ENCODE measurements at places on chromosomes 1 and 21. TPM values are rescaled to one million over a fixed set of nuclear protein-coding genes. Genes with fewer than 3 reads are reported as not detected.
A peak's percentile ranks its signal among the peaks of the same experiment; 100 is the strongest.

AADACL4 gene
- total RNA-seq = not detected

DNA sequence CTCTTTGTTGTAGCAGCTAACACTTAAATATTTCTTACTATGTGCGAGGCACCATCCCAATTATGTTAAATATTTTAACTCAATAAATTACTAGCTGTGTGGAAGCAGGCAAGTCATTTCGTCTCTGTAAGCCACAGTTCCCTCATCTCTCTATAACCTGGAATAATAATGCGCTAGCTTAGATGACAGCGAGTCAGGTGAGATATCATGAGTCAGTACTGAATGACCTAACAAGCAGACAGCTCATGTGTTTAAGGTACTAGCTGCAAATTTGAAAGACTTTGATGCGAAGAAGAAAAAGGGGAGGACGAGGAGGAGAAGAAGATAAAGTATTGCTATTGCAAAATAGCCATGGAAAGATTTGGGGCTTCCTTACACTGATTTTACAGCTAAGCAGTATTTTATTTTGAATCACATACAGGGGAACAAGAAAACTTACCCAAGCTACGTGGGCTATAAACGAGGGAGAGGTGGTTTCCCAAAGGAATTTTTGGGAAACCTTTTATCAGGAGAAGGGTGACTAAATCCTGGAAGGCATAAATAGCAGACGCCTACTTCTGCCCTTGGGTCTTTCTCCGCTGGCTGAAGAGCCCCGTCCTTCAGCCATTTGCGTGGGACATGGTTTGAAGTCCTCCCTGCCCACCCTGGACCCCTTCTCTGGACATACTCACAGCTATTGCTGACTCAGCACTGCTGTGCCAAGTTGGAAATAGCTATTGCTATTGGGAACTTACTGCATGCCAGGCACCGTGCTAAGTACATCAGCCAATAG, 8.9 kb downstream of the CITED4 start:
- no peak for DNase-seq
- no peak overlapping the region for H3K4me3 ChIP-seq
- H3K36me3 ChIP-seq = no peaks in the 10 kb centered on the region
- H3K27ac ChIP-seq = no peak overlapping the region
- no peaks in the 10 kb centered on the region for H3K27me3 ChIP-seq

DNA sequence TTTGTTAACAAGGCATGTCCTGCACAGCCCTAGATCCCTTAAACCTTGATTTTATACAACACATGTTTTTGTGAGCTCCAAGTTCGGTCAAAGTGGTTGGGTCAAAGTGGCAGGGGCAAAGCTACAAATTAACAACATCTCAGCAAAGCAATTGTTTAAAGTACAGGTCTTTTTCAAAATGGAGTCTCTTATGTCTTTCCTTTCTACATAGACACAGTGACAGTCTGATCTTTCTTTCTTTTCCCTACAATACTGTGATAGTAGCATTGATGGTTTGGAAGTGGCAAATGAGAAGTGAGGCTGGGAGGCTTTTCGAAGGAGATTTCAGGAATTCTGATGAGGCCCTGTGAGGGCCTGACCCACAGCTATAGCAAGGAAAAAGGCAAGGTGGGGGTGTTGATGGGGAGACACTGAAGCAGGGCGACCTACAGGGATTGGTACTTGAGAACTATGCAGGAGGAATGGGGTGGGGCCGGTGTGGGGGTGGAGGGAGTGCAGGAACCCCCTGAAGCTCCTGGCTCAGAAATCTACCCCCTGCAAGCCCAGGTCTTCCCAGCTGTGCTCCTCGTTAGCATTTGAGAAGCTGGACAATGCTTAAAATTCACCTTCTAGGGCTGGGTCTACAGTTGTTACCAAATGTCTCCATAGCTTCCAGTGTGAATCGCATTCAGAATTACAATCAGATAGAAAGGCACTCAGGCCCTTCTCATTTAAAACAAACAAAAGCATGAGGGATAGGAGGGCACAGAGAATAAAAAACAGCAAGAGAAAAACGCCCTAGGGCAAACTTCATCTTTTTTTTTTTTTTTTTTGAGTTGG, 102.6 kb upstream of the PPM1J start:
- H3K27ac ChIP-seq = no peak overlapping the region
- DNase-seq = no peak
- no peaks in the 10 kb centered on the region for H3K4me1 ChIP-seq
- no peak overlapping the region for H3K4me3 ChIP-seq

DNA sequence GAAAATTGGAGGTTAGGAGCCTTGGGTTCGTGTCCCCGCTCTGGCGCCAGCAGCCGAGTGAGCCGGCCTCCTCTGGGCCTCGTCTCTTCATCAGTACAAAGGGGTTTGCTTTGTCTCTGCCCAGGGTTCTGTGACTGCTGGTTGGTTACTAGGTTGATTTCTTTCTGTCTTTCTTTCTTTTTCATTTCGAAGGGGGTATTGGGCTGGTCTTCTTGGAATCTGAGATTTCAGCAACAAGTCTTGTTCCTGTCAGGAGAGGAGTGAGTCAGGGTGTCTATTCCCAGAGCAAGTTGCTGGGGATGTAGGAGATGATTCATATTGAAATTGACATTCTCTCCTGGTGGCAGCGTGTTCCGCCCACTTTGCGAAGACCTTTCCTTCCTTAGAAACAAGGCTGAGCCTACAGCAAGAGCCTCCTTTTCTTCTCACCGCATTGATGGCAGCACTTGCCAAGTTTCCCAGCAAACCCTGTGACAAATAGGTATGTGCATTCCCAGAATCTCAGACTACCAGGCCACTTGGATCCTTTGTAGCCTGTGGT, 79.2 kb downstream of the MAN1C1 start:
- no peaks in the 10 kb centered on the region for H3K27me3 ChIP-seq
- DNase-seq = no peak
- H3K27ac ChIP-seq = peak overlapping the region; percentile 90
- H3K36me3 ChIP-seq = no peaks in the 10 kb centered on the region
- H3K4me1 ChIP-seq = peaks cover 5% of the 10 kb centered on the region

ABCA4 gene
- not detected for total RNA-seq

MRPL24 gene
- total RNA-seq = 19.3 TPM

Data from stomach (tissue), 19 donors.